ENCODE measurements at places on chromosomes 1 and 21.

DNA sequence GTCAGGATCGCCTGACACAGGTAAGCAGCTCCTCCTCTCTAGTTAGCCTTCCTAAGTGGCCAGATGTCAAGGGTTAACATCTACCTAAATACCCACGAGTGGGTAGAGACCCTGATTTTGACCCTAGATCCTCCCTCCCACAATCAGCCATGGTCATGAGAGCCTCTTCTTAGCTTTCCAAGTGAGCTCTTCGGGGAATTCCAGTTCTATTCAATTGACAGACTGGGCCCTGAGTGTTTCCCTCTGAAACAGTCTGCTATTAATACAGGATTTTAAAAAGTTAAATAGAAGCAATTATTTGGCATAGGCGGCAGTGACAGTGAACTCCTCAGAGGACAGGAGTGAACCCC lies 28.1 kb downstream of the C2CD2 start:
- DNase-seq, result no peak

GRCh38 chr21:41250519-41250918 lies 66.1 kb upstream of the FAM3B start:
- DNase-seq, result no peak

GRCh38 chr1:213714645-213715044 lies 273.1 kb upstream of the PROX1 start:
- no peak for DNase-seq

- DNase-seq, result no peak
These were observed 37.1 kb downstream of the DDAH1 start for GRCh38 chr1:85427849-85428248.

DNA sequence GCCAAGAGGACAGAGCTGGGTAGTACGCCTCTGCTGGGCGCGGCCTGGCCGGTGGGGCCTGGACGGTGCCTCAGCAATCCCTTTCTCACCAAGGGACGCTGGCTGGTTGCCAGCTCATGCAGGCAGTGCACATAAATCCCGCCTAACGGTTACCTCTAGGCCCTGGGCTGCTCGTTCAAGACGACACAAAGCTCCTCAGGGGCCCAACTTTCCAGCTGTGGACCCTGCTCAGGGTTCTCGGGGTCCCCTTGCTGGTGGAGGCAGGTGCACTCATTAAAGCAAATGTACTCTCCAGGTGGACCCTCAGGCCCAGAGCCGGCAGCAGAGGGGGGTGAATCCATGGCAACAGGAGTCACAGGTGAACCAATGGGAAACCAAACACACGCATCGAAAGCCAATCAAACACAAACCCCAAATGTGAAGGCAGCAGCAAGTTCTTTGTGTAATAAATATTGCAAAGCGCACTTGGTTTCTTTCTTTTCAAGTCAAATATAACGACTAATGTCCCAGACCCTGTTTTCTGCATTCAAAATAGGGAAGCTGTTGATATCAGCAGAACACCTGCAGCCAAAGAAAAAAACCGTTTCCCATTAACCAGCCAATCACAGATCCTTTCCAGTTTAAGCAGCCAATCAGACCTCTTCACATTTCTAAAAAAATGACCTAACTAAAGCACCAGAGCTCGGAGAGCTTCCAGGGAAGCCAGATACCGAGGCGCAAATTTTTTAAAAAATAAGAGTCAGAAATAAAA lies 26.1 kb upstream of the CLSTN1 start:
- no peak for DNase-seq

GRCh38 chr1:160608057-160608456 lies 28.8 kb upstream of the CD84 start:
- DNase-seq, result no peak

DNA sequence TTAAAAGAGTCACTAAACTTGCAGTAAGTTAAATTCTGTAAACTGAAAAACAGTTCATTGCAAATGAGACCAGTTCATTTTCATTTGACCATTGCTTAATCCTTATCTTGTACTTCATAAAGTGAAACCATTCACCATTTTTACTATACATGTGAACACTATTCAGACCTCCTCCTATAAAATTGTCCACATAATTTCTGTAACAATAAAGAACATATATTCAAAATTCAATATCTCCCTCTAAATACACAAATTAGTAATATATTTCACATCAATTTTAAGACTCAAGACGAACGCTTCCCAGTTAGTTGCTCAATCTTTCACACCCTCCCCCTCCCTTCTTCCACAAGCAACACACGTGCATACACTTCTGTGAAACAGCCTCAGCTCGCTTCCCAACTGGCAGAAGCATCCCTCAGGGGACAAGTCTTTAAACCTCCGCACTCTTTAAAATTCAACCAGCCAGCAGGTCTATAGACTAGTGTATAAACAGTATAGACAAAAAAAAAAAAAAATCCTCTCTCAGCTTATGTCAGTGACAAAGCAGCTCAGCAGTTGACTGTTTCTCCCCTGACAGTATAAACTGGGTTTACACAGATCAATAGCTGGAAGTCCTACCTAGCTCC lies 99.6 kb downstream of the DENND1B start:
- DNase-seq, result no peak

- no peak for DNase-seq
These were observed 3.3 kb upstream of the HMGN2 start for GRCh38 chr1:26468911-26469310.

GRCh38 chr1:245856944-245857531 lies 650.0 kb downstream of the SMYD3 start:
- no peak for DNase-seq

GRCh38 chr1:236067854-236068454 lies 3.1 kb upstream of the NID1 start:
- no peak for DNase-seq

DNA sequence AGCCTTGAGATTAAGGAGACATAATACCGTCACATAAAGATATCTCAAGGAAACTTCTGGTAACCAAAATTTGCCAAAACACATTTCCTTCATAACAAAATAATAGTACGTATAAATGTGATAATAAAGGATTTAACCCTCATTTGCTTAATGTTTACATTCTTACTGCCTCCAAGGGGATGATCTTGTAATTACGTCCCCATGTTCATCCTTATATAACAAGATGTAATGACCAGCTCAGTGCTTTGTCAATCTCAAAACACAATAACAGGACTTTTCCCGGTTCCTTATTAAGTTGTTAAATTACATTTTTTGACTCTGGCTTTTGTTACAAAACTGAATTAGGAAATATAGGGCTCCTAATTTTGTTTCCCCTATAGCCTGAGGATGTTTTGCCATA lies 41.3 kb upstream of the UHMK1 start:
- DNase-seq, result no peak

GRCh38 chr1:33736496-33736895 lies 127.4 kb upstream of the HMGB4 start:
- DNase-seq, result no peak

DNA sequence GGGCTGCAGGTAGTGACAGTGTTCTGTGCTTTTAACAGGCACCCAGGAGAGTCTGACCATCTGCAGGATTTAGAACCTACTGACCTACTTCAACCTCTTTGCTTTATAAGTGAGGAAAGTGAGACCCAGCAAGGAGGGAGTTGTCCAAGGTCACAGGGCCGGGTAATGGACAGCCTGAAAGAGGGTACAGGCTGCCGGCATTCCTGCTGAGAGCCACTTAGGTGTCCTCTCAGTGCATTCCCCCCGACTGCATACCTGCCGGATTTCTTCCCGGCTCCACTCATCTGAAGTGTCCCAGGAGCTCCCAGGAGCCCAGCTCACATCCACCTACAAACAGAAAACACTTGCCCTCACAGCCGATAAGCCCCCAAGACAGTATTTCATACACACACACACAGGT lies 13.9 kb downstream of the PHLDA3 start:
- no peak for DNase-seq

GRCh38 chr1:117580436-117580835 lies 25.4 kb upstream of the TENT5C start:
- DNase-seq, result no peak

GRCh38 chr1:209106861-209107260 lies 476.7 kb upstream of the CAMK1G start:
- DNase-seq, result no peak

GRCh38 chr1:153791648-153792253 lies 16.5 kb downstream of the SLC27A3 start:
- no peak for DNase-seq

GRCh38 chr1:62452951-62453350 lies 16.1 kb downstream of the USP1 start:
- no peak for DNase-seq

DNA sequence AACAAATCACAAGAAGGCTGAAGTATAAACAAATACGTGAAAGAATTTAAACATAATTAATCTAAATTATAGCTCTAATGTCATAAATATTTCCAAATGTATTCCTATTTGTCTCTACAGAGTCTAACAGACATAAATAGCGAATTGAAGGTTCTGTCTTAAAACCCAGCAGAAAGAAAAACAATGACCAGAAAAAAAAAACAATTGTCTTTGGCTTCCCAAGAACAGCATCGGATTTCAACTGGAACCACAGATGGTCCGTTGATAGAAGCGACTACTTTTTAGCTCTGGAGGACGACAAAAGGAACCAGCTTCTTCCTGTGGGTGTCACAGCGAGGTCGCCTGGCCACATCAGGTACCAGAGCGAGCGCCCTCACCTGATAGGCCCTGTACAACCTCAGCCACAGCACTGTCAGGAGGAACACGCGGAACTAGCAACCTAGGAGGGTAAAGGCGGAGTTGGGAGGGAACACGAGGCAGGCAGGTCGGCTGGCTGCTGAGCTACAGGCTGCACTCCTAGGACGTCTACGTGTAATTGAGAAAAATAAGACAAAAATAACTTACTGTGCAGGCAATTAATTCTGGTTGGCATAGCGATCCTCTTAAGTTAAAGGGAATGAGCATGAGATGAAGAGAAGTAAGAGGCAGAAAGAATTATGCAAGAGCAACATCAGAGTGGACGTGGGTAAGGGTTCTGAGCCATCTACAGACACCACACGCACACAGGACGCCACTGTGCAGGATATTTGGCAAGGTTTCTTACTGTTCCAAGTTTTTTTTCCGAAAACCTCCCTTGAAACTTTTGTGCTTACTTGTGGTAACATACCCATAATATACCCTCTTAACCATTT lies 16.7 kb upstream of the PRDM15 start:
- DNase-seq, result peak; percentile 22

DNA sequence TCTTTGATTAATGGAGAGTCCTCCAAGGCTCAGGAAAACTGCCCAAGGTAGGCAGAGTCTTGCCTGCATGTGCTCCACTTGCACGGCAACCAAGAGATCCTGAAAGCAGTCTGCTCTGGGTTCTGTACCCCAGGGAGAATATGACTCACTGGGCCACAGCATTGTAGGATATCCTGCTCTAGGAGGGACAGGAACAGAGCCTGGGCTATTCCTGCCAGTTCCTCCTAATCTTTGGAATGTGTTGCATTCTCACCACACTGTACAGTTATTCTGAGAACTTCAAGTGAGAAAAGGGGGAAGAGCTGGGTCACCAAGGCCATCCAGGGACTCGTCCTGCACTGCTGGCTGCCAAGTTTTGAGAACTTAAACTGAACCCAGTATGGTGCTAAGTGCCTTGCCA lies 278.5 kb downstream of the MATN1 start:
- DNase-seq, result no peak

DNA sequence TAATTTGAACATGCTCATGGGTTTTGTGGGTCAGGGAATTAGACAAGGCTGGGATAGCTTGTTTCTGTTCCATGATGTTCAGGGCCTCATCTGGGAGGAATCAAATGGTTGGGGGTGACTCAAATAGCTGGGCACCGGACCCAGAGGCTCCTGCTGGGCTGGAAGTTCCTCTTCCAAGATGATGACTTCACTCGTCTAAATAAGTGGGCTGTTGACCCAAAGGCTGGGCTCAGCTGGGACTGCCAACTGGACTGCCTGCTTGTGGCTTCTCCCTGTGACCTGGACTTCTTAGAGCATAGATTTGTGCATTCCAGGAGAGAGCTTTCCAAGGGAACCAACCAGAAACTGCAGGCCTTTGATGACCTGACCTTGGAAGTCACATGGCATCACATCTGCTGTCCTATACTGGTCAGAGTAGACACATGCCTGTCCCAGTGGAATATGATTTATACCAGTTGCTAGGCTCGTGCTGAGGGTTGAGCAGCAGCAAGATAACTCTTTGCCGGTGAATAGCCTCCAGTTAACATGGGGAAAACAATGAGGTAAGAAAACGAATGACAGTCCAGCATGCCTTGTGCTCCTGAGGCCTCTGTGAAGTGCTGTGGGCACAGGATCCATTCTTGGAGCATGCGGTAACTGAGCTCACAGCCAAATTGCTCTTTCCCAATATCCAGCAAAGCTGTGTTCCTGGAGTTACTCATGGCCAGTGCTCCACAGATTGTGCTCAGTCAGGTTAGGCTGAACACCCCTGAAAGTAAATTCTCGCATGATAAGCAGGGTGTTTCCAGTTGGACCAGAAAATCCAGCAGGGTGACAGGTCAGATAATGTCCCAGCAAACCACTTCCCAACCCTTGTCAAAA lies 272.9 kb upstream of the TMEM51 start:
- no peak for DNase-seq

- no peak for DNase-seq
These were observed 64.6 kb downstream of the IER5 start for GRCh38 chr1:181152892-181153633.

- no peak for DNase-seq
These were observed 1.3 kb upstream of the EFNA4 start for GRCh38 chr1:155062151-155062686.

DNA sequence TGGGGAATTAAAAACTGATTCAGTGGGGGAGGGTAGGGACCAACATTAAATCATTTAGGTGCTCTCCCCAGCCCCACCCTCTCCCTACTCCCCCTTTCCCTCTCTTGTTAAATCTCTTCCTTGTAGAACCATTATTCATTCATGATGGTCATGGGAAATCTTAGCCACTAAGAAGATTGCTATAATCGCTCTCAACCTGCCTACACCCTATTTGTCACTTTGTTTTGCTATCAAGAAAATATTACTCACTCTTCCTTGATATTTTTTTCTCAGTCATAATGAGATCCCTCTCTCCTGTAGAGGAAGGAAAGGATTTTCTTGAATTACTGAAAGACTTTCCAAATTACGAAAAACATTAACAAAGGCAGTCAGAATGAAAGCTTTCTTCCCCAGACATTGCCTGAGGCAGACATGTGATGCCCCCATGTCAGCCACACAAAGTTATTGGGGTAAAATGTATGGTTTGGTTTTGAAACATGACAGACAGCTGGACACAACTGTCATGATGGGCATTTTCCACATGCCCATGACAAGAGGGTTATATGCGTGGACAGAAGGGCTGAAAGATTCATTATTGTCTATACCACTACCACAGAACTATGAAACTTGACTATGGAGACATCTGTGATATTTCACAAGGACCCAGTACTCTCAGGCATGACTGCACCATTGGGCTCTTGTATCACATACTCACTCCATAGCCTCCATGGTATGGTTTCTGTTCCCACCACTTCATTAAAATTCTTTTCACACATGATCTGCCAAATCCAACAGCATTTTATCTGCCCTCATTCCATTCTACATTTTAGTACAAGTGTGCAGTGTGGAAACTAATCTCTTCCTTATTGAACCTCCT lies 420.1 kb downstream of the DISC1 start:
- no peak for DNase-seq
